COR-L47 (cell line): ENCODE measurements at places on chromosomes 6 and 20.

GRCh38 chr6:122749451-122750050, 30.0 kb upstream of the FABP7 start:
- no peak for DNase-seq

- DNase-seq = no peak
Observed at GRCh38 chr6:41040940-41041536, 1.2 kb upstream of the TSPO2 start.

- no peak for DNase-seq
Observed at GRCh38 chr6:128763599-128764300, 119.2 kb upstream of the LAMA2 start.

DNA sequence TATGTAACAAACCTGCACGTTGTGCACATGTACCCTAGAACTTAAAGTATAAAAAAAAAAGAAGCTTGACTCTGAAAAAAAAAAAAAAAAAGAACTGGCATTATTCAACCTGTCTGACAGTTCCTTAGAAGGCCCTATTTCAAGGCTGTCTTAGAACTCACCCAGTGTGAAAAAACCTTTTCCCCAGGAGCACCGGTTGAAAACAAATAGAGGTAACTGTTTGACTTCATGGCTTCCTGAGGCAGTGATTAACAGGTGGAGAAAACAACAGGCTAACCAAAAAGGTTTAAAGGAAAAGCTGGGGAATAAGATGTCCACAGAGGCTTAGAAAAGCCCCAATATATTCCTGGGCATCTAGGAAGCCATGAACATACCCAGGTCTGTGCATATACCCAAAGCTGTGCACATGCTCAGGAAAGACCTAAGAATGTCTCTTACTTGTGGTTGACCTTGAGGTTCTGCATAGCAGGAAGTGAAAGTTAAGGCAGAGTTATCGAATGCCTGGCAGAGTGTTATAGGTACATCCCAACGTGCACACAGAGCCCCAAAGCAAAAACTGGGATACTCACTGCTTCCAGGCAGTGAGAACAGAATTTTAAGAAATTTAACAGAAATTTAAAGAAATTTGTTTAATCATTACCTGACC, 7.0 kb downstream of the UQCC1 start:
- no peak for DNase-seq

GRCh38 chr6:125529061-125529460, 220.4 kb upstream of the HEY2 start:
- no peak for DNase-seq

GRCh38 chr6:111076024-111076695, 11.1 kb upstream of the SLC16A10 start:
- DNase-seq = no peak

DNA sequence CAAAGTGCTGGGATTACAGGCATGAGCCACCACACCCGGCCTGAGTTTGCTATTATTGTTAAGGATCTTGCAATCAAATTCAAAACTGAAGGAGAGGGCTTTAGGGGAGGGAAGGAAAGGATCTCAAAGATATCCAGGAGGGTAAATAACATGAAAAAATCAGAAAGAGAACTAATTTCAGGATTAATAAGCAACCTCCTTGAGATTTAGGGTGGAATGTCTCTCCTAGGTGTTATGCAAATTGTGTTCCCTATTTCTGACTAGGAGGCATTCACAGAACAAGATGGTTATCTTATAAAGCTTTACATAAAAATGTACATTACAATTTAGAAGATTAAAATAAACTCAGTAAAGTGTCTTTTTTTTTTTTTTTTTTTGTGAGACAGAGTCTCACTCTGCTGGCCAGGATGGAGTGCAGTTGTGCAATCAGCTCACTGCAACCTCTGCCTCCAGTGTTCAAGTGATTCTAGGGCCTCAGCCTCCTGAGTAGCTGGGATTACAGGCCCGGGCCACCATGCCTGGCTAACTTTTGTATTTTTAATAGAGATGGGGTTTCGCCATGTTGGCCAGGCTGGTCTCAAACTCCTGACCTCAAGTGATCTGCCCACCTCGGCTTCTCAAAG, 92.0 kb upstream of the BEND3 start:
- no peak for DNase-seq

- DNase-seq = no peak
Observed at GRCh38 chr6:10586302-10586701, 65.2 kb downstream of the GCNT2 start.

GRCh38 chr6:36616893-36617521, 22.8 kb downstream of the SRSF3 start:
- peak; percentile 77 for DNase-seq
